ENCODE measurements at places on chromosomes 4 and X.
A peak's percentile ranks its signal among the peaks of the same experiment; 100 is the strongest.

- DNase-seq = no peak
These were observed 603 bp upstream of the SMS start for GRCh38 chrX:21939906-21940305.

DNA sequence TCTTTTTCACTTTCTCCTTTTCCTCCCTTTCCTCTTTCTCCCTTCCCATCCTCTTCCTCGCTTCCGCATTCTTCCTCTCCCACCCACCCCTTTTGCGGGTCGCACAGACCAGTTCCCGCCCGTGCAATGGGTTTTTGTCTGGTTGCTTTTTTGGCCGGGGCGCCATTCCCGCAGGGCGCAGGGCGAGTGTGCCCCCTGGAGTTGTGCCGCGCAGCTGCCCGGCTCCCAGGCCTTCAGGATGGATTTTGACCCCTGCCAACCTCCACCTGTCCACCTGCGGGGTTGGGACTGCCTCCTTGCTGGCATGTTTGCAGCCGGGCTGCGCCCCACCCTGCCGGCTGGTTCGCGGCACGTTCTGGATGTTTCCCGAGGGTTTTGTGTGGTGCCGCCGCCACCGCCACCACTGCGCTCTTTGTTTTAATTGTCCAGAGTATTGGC, 578 bp upstream of the SEL1L3 start:
- DNase-seq = no peak

DNA sequence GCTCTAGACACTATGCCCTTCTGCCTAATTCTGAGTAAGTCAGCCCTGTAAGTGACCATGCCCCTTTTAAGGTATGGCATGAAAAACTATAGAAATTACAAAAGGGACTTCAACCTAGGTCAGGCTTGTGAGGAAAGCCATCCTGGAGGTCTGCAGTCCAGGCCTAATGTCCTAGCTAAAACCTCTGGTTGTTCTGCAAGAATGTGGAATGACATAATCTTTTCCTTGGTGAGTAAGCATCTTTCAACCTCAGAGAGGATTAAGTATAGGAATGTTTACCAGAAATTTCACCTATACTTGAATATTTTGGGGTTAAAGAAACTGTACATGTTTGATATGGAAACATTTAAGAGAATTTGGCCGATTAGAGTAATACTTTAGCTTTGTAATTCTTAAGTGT, 23.8 kb upstream of the HPSE start:
- DNase-seq = no peak

DNA sequence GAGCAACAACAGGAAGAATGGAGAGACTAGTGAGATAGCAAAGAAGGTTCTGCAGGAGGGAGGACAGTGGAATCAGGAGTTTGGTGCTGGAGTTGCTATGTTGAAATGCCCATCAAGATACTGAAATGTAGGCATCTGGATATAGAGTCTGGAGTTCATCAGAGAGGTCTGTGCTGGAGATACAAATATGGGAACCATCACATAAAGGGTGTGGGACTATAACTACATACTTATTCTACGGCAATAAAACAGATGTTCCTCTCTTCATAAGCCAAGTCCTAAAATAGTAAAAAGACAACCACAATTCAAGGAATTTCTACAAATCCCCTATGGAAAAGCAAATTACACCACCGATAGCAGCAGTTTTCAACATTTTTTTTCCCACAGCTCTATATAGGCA, 1.6 kb downstream of the MED14 start:
- DNase-seq = no peak

GRCh38 chr4:184699941-184700340, 34.0 kb downstream of the CENPU start:
- DNase-seq = no peak

- no peak for DNase-seq
These were observed 608.8 kb upstream of the PCDH10 start for GRCh38 chr4:132540268-132540667.

DNA sequence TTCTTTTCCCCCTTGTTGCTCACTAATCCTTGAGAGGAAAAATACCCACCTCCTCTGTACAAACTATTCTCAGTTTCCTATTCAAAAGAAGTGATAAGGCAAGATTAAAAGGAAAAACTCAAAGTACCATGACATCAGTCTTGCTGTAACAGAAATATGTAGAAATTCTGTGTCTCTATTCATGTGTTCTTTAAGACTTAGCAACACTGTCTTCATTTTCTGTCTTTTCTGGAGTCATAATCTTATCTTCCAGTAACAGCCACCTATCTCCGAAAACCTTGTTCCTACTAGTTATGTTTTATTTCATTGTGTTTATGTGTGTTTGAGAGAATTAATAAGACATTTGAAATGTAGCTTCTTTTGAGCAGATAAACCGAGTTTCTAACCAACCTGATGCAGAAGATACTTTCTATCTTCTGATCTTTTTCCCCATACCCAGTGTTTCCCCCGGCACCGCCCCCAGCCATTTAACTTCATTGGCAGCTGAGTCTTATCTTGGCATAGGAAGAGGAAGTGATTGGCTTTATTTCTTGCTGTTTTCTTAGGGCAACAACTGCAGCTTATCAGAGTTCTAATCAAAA, 8.0 kb downstream of the FAM241A start:
- no peak for DNase-seq

- no peak for DNase-seq
These were observed 21.1 kb downstream of the TLL1 start for GRCh38 chr4:165894159-165894558.

DNA sequence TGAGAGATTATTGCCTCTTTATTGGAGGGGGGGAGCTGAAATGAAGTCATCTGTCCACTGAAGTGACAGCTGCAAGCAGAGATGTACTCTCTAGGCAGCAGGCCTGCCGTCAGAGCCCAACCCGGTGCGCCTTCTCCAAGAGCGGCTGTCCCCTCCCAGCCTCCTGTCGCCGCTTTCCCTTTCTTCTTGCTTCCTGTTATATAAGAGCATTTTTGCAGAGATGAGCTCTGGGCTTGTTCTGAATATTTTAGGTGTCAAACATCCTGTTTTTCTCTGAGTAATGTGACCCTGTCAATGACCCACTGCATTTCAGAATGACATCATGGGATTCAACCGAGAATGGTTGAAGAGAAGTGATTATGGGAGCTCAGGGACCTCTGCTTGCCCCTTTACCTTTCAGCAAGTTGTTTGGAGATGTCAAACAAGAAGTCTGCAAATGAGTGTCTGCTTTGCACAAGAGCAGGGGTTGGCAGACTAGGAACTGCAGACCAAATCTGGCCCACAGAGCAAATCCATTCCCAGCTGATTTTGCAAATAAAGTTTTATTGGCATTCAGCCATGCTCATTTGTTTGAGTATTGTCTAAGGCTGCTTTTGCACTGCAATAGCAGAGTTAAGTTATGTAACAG, 79.9 kb downstream of the SLC9A6 start:
- DNase-seq = no peak

DNA sequence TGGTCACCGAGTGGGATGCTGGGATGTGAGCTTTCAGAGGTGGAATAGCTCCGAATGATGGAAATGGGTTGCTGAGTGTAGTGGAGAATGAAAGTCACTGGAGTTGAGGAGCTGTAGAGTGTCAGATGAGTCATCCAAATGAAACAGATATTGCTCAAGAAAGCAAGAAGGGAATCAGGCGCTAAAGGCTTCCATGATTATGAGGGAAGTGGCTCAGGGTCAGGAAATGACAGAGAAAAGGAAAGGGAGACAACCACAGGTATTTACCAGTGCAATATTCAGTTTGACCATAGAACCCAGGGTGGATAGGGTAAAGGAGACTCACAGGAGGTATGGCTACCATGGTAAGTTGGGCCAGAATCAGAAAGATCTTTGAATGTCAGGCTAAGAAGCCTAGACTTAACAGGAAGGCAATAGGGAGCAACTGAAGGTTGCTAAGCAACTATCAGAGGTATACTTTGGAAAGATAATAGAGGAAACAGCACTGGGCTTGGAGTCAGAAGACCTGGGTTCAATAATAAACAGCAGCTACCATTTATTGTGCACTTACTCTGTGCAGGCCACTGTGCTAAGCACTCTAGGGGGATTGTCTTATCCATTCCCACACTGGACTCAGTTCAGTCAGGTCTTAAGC, 11.7 kb downstream of the LAS1L start:
- DNase-seq = no peak

GRCh38 chrX:153885968-153886903, at the start of gene L1CAM:
Gene L1CAM (minus strand): TSS chrX:153886173. CDS start chrX:153875836, 10,337 bp downstream.
- DNase-seq = no peak

GRCh38 chrX:9873952-9874351, 87.7 kb downstream of the SHROOM2 start:
- DNase-seq = no peak

GRCh38 chr4:123398853-123399626, 2.4 kb downstream of the SPRY1 start:
- peak; percentile 13 for DNase-seq

DNA sequence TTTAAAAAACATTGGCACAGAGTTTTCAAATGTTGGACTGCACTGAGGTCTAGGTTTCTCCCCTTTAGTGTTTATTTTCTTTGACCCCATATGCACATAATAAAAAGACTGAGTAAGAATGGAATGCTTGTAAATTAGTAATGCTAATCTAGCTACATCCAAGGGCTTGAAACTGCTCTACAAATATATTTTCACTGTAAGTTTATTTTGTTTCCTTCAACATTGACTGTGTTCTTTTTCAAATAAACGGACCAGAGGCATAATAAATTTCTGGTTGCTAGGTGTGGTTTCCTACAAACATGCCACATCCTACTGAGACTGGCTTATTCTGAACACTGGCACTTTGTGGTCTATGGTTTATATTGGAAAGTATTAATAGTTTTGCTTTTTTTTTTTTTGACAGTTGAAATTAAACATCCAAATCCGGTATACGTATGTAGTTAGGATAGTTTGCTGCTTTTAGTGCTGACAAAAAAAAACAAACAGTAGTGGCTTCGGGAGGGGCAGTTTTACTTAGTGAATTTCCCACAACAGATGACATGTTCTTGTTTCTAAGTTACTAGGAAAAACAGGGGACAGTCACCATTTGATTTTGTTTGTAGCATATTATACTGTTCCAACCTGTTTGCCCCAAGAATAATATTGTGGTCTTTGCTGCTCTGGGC, 13.2 kb downstream of the CA5B start:
- DNase-seq = no peak

GRCh38 chr4:99918656-99919055, 24.4 kb upstream of the LAMTOR3 start:
- DNase-seq = no peak

- DNase-seq = no peak
These were observed 308.5 kb downstream of the CAMK2D start for GRCh38 chr4:113452868-113453620.

DNA sequence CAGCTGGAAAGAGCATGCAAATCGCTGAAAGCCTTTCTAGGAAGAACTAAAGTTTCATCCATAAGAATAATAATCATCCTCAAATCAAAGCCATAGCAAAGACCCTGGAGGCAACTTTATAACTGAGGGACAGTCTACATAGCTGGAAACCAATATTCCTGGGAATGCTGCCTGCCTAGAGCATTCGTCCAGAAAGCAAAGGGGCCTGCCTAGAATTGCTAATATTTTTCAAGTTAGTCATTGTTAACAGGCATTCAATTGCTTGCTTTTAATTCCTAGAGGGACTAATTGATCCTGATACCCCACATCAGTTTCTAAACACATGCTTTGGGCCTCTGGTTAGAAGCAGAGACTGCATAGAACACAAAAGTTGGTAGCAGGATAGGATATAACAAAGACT, 4.2 kb upstream of the PPARGC1A start:
- no peak for DNase-seq

- DNase-seq = no peak
These were observed 187.4 kb upstream of the TEX13C start for GRCh38 chrX:125132274-125132673.

DNA sequence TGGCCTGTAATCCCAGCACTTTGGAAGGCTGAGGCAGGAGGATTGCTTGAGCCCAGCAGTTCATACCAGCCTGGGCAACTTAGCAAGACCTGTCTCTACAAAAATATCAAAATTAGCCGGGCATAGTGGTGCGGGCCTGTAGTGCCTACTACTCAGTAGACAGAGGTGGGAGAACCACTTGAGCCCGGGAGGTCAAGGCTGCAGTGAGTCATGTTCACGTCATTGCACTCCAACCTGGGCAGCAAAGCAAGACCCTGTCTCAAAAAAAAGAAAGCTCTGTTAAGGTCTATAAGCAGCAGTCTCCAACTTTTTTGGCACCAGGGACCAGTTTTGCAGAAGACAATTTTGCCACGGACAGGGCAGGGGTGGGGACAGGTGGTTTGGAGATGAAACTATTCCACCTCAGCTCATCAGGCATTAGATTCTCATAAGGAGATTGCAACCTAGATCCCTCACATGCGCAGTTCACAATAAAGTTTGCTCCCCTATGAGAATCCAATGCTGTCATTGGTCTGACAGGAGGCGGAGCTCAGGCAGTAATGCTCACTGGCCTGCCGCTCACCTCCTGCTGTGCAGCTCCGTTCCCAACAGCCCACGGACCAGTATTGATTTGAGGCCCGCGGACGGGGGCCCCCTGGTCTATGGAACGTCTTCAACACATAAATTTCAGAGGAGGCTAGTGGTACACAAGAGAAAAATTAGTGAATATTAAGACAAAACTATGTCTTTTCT, 67.9 kb downstream of the KLHL8 start:
- DNase-seq = no peak

DNA sequence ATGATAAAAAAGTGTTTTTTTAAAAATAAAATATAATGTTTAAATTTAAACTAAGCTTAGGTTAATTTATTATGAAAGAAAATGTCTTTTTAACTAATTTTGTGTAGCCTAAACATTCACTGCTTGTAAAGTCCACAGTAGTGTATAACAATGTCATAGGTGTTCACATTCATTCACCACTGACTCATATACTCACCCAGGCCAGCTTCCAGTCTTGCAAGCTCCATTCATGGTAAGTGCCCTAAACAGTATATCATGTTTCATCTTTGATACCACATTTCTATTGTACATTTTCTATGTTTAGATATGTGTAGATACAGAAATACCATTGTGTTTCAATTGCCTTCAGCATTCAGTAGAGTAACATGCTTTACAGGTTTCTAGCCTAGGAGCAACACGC, 530.3 kb downstream of the EPHA5 start:
- DNase-seq = no peak

DNA sequence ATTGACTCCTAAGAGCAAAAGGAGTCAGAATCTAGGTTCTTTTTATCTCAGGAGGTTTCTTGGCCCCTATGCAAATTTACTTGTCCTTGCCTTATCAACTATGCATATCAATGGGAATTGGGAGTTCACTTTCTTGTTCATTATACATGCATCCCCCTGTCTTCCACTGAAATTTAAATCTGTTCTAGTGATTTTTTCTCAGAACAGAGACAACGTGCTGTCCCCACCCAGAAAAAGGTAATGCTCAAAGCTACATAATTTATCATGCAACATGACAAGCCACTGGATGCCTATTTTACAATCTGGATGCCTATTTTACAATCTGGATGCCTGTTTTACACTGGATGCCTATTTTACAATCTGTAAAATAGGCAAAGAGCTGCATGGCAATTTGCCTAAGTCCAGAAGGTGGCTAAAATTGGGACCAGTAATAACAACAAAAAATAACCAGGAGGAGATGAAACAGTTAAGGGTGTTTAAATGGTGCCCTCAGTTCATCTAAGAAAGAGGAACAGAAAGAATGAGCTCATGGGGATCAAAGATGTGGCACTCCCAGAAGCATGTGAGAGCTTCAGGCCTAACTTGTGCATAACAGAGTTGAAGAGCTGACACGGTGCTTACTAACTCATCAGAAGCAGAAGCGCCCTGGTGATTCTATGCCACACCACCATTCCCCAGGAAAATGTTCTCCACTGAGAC, 537.8 kb upstream of the BOD1L1 start:
- DNase-seq = no peak
